Mucosa of gallbladder (tissue), 1 donor: ENCODE measurements at places on chromosomes 1 and 21.
A peak's percentile ranks its signal among the peaks of the same experiment; 100 is the strongest.

GRCh38 chr1:53617382-53617781 is 121.6 kb downstream of the GLIS1 start:
- DNase-seq, result no peak

DNA sequence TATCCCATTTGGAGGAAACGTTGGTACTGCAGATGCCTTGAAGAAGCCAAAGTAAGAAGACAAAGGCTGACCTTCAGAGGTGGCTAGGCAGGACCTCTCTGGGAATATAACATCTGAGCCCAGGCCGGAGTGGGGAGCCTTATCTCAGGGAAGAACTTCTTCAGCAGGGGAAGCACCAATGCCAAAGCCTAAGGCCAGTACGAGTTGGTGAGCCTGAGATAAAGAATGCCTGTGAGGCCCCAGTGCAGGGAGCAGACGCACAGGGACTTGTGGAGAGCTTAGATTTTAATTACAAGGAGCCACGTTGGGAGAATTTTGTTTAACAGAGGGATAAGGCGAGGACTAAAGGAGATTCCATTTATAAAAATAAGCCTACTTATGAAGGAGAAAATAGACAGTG is 468.8 kb upstream of the RUNX1 start:
- no peak for DNase-seq

DNA sequence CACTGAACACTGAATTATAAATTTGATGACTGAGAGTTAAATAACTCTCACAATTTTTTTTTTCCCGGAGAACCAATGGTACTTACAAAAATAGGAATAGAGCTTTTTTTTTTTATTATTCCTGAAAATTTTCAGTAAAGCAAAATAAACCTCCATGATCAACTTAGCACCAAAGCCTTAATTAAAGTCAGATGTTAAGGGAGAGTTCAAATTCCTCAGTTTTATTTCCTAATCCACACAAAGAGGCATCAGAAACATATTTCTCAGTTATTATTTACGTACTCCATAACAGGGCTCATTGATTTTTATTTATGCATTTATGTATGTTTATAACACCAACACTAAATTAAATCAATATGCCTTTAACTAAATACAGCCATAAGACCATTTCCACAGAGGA is 55.5 kb downstream of the PLPPR5 start:
- DNase-seq, result no peak

DNA sequence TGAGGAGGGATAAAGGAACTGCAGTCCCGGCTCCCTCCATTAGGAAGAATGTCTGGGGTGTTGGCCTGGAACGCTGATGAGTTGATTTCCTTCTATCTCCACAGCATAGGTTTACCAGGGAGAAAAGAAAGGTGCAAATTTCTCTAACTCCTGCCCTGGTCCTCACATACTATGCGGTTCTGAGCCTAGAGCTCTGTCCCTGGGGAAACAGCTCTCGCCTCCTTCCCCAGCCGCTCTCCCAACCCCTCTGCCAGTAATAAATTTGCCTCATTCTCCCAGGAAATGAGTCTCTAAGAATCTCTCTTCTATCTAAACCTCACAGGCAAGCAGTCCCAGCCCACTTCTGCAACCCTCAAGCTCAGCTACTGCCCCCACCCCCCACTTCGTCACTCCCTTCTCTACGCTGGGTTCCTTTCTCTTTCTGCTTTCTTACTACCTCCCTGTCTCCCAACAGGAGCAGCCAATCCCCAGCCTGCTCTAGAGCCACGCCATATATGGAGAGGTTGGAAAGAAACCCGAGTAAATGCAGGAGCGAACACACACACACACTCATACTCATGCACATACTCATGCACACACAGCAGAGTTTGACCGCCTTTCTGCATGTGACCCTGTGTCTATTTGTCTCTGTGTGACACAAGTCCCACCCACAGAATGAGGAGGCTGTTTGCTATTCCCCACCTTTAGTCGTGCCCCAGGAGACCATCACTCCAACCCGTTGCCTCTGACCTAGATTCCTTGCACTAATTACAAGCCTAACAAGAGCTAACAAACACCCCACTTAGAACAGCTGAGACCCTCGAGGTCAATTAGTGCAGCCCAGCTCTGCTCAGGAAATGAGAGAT is 13.4 kb downstream of the PLEKHO1 start:
- DNase-seq, result peak; percentile 91

DNA sequence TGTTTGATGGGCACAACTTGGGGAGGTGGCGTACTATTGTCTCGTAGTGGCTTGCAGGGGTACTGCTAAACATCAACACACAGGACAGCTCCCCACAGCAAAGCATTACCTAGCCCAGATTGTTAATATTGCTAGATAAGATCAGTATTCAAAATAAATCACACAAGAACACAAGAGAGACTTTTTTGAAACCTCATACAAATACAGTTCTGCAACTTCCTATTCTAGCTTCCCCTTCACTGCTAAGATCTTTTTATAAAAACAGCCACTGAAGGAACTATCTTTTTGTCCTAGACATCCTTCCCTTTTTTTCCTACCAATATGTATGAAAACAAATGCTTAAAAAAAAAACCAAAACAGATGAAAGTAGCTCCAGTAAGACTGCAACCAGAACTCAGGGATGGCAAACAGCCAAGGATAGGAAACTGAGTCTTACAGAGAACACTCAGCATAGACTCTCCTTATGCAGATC is 137.8 kb upstream of the KRTAP19-8 start:
- DNase-seq, result no peak

- no peak for DNase-seq
These were observed 10.6 kb downstream of the APCS start for GRCh38 chr1:159598196-159598595.

DNA sequence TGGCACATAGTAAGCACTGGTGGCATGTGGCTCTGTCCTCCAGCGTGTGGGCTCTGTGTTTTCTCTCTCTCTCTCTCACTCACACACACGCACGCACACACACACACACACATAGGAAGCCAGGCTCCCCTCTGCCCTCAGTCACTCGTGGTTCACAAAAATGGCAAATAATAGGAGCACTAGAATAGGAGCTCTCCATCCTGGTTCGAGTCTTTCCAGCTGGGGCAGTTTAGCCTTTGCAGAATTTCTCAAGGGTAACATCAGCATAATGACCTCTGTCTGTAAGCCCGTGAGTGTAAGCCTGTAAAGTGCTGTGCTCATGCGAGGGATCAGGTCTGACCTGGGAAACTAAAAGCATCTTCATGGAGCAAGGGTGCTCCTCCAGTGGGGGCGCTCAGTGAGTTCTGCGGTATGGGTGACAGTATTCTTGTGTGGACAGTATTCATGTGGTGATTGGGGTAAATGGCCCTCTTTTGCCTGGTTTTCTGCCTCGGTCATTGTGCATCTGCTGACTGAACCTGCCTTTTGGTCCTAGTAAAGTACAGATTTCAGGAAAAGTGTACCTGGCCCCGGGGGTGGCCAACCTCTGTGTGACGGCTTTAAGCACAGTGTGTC is 842 bp upstream of the ZC3H12A start:
- no peak for DNase-seq

DNA sequence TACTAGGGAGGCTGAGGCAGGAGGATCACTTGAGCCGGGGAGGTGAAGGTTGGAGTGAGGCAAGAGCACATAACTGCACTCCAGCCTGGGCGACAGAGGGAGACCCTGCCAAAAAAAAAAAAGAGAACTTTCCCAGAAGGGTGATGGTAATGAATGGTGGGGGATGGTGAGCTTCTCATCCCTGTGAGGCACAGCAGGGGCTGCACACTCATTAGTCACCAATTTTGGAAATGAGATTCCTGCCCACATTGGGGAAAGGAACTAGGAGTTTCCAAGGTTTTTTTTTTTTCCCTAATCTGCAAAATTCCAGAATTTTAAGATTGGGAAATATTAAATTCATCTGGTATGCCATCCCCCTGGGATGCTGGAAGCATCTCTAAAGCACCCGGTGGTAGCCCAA is 50.2 kb upstream of the SSBP3 start:
- no peak for DNase-seq

DNA sequence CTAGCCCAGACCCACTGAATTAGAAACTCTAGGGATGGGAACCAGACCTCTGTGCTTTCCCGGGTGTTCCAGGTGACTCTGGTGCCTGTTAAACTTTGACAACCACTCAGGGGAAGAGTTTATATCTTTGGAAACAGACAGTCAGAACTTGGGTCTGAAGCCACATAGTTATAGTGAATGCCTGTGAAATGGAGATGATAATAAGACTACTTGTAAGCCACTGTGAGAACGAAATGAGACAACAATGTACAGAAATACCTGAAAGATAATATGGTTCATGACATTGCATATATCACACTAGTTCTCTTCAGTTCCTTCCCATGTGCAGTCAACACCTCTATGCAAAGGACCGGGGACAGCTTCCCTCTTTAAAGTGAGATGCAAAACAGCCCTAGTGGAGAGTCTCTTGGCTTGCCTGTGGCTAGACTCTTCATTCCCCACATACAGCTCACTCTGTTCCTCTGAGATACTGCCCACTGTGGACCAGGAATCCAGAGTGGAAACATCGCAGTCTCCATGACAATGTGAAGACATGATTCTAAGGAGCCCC is 287.5 kb downstream of the ASTN1 start:
- DNase-seq, result no peak

DNA sequence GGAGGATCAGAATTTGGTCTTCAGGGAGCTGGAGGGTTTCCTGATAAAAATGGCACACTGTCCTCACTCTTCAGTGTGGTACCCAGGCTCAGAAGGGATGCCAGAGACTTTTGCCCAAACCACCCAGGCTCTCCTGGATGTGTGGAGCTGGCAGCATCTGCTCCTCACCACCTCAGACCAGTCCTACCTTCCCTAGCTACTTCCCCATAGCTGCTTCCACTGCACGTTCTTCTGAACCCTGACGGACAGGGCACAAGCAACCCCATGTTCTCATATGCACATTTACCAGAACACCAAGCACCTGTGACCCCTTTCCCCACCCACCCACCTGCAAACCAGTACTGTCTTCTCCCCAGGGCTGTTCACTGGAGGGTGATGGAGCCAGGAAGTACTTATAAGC is 4.7 kb downstream of the ADAR start:
- DNase-seq, result no peak

DNA sequence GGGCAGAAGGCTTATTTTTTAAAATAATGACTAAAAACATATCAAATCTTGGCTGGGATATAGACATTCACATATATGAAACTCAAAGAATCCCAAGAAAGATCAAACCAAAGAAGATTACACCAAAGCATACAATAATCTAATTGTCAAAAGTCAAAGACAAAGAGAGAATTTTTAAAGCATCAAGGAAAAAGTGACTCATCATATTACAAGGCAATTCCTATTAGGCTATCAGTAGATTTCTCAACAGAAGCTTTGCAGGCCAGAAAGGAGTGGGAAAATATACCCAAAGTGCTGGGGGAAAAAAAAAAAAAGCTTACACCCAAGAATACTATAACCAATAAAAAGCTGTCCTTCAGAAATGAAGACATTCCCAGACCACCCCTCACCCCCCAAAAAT is 375.6 kb downstream of the BRINP2 start:
- no peak for DNase-seq

- DNase-seq, result no peak
These were observed 157.3 kb downstream of the KCNJ6 start for GRCh38 chr21:37758982-37759381.

DNA sequence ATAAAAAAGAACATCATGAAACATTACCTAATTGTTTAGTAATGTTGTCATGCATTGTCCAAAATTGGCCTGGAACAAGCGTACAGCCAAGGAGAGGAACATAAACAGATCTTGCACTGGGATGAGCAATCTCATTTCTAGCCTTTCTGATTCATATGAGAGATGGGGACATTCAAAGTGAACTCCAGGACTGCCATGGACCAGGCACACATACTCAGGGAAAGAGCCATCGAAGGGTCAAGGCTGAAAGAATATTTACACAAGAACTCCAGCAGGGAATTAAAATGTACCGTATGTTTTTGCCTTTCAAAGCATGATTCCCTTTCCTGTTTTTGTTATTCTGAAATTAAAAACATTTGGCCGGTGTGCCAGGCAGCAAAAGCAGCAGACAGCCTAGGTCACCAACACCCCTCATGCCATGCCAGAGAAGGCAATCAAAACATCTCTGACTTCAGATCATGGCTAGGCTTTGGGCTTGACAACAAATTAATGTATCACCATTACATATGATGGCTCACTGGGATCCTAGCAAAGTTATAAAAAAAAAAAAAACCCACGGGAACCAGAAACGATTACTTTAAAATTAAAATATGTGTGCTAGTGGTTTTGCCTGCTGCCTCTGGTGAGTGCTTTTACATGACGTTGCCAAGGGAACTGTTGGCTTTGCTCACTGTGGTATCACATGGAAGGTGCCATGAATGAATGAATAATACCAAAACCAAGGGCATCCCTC is 159.8 kb downstream of the TGFBR3 start:
- DNase-seq, result peak; percentile 50

GRCh38 chr1:94827434-94827833 is 7.3 kb downstream of the SLC44A3 start:
- no peak for DNase-seq

GRCh38 chr1:184118046-184118445 is 66.5 kb downstream of the TSEN15 start:
- DNase-seq, result no peak

DNA sequence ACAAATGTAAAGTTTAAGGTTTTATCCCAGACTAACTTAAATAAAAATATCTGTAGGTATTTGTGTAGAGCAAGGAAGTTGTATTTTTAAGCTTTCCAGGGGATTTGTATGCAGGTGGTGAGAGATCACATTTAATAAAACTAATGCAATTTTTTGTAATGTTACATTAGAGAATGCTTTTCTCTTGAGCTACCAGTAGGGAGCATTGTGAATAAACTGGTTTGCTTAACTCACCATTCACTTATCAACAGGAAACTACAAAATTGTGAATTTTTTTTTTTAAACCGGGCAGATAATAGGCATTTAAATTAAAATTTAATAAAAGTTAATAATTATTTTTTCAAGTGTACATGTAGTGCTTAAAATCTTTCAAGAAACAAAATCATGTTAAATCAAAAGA is 78.6 kb downstream of the IVNS1ABP start:
- no peak for DNase-seq

DNA sequence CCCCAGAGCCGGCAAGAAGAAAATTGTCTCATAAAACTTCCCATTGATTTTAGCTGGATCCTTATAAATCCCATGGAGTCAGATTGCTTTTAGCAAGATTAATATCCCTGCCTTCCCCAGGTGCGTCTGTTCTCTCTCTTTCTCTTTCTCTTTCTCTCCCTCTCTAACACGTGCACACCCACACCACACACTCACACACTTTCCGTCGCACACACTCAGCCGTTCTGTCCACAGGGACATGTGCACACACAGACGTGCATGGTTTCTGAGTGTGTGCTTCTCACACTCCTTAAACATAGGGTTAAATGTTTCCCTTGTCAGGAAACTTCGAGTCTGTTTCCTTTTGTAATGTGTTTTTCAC is 98.7 kb upstream of the NFIA start:
- DNase-seq, result no peak

- no peak for DNase-seq
These were observed 23.3 kb upstream of the PCP4 start for GRCh38 chr21:39843916-39844315.

DNA sequence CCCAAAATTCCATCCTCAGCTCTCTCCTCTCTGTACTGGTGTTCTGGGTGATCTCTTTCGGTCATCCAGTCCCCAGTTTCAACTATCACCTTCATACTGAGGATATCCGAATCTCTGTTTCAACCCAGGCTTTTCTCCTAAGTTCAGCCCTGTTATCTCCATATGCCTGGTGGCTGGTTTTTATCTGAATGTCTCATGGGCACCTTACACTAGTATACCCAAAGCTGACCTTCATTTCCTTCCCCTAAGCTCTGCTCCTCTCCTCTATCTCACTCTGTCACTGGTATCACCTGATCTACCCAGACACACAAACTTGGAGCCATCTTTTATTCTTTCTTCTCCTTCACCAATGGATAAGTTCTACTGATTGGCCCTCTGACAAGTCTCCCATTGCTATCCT is 53.0 kb downstream of the LRRC71 start:
- DNase-seq, result no peak

- DNase-seq, result no peak
These were observed 37.3 kb upstream of the COL18A1 start for GRCh38 chr21:45367402-45368351.
